Activated CD4-positive, alpha-beta T cell treated with anti-CD3 and anti-CD28 coated beads, Interleukin-2, amount 10 ng/mL, durations not matched to agents 7 days and 5 days (primary cell): ENCODE measurements at places on chromosomes 2 and 18.

GRCh38 chr2:47422016-47422415 lies 19.1 kb downstream of the MSH2 start:
- no peak overlapping the region for H3K27ac ChIP-seq
- H3K4me3 ChIP-seq = no peak overlapping the region
- no peaks in the 10 kb centered on the region for H3K27me3 ChIP-seq
- no peaks in the 10 kb centered on the region for H3K4me1 ChIP-seq

DNA sequence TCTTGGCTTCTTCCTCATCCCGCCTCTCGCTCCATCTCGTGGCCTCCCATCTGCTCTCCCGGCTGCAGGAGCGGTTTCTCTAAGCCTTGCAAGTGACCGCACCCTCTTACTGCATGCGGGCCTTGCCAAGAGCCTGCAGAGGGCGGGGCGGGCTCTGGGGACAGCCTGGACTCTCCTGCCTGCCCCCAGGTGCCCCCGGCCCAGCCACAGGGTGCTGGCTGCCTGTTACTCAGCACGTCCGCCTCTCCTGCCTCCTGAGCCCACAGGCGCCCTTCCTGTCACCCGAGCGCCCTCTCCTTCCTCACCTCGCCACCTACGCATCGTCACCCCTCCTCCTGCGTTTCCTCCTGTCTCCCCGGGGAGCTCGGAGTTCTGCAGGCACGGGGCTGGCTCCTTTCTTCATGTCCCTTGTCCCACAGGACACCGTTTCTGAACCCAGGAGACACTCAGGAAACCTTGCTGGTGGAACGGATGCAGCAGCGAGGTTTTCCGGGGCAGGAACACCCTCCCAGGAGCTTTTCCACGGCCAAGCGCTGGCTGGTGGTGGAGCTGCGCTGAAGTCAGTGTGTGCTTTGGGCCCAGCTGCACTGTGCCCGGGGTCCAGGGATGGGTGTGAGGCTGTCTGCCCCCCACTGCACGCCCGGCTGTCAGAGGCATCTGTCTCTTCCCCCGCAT lies 28.5 kb downstream of the HPCAL1 start:
- H3K27me3 ChIP-seq = no peaks in the 10 kb centered on the region
- H3K27ac ChIP-seq = peak overlapping the region; percentile 96
- H3K36me3 ChIP-seq = peaks cover 22% of the 10 kb centered on the region

GRCh38 chr2:156653675-156654074 lies 217.5 kb downstream of the GPD2 start:
- H3K27ac ChIP-seq = no peak overlapping the region
- peaks cover 8% of the 10 kb centered on the region for H3K27me3 ChIP-seq
- no peaks in the 10 kb centered on the region for H3K36me3 ChIP-seq
- DNase-seq = no peak

GRCh38 chr2:229835596-229836283 lies 86.1 kb downstream of the TRIP12 start:
- H3K4me3 ChIP-seq = peak overlapping the region; percentile 7
- peaks cover 60% of the 10 kb centered on the region for H3K4me1 ChIP-seq
- no peaks in the 10 kb centered on the region for H3K27me3 ChIP-seq
- peak; percentile 23 for DNase-seq
- H3K27ac ChIP-seq = peak overlapping the region; percentile 60
